ENCODE measurements at places on chromosomes 6 and 20.

DNA sequence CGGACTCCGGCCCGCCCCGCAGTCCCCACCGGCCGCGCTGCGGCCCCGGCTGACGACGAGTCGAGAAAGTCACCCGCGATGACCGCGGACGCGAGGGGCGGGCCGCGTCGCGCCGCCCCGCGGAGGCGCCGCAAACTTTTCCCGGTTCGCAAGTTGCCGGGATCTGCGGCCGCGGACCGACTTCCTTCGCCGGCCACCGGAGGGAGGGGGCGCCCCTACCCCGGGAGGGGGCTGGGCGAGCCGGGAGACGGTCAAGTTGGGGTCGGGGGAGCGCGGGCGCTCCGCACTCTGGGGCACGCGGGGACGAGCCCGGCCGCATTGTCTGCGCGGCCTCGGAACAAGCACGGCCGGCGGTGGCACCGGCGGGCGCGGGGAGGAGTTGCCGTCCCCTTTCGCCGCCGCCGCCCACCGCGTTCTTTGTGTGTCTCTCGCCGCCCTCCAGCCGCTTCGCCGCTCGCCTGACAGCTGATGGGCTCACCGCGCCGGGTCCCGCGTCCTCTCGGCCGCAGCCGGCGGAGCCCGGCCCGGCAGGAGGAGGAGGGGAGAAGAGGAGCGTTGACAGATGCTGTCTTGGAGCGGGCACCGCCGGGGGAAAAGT lies 131.6 kb downstream of the OGFRL1 start:
- no peak for DNase-seq

DNA sequence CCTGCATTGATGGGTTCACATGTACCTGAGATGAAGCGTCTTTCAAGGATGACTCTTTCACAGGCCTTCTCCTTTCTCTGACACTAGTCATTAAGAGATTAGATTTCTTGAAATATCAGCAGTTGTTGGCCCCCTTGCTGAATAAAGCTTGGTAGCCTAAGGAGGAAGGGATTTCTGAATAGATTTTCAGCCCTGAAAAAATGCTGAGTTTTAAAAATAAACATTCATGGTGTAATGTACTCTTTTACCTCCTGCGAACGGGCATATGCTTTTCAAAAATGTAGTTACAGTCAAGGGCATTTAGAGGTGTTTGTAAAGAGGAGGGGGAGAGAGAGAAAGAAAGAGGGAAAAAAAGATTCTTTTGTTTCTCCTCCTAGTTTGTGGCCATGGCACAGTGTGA lies 222.7 kb downstream of the SOX4 start:
- DNase-seq, result no peak

DNA sequence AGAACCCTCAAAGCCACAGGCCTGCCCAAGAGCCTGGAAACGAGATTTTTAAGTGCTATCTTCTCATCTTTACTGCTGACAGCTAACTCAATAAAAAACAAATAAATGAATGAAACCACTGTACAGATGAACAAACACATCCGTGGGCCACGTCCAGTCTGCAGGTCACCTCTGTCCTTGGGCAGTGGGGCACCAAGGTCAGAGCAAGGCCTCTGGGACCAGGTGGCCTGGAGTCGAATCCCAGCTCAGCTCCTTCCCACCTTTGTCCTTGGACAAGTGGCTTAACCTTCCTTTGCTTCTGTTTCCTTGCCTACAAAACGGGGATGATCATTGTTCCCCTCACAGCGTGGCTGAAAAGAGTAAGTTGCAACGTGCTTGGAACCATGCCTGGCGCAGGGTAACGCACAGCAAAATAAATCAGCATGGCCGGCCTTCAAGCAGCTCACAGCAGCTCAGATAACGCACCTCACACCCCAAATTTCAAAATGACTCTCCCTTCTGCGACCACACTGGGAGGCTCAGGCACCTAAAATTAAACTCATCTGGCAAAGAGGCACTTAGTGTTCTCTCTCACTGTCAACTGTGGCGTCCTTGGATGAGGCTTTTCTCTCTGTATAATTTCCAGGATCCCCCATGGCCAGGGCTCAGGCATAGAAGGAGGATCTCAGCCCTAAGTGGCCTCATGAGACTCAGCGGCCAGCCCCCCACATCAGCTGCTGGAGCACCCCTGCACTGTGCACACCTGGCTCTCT lies 35.7 kb downstream of the RRBP1 start:
- no peak for DNase-seq

GRCh38 chr6:166119116-166119911 lies 48.3 kb downstream of the TBXT start:
- no peak for DNase-seq

- no peak for DNase-seq
Observed at GRCh38 chr20:61768571-61769285, 297.0 kb downstream of the TAF4 start.

DNA sequence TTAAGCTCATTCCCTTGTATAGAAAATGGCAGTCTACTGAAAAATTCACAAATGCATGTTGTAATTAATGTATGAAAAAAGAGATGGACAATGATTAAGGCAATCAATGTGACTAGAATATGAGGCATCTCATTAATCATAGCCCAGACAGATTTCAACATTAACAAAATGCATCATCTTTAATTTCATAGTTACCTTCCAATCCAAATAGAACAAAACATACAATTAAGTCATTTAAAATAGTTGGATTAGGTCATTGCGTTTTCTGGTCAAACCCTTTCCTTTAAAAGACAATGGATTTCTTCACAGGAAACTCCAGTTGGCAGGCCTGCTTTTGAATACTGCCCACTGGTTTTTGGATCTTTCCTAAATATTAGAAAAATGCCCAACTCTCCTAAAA lies 203.9 kb downstream of the HAO1 start:
- DNase-seq, result no peak

- DNase-seq, result no peak
Observed at GRCh38 chr6:169503422-169504152, 198.2 kb downstream of the WDR27 start.

GRCh38 chr6:50185006-50185405 lies 135.3 kb upstream of the DEFB112 start:
- DNase-seq, result no peak

DNA sequence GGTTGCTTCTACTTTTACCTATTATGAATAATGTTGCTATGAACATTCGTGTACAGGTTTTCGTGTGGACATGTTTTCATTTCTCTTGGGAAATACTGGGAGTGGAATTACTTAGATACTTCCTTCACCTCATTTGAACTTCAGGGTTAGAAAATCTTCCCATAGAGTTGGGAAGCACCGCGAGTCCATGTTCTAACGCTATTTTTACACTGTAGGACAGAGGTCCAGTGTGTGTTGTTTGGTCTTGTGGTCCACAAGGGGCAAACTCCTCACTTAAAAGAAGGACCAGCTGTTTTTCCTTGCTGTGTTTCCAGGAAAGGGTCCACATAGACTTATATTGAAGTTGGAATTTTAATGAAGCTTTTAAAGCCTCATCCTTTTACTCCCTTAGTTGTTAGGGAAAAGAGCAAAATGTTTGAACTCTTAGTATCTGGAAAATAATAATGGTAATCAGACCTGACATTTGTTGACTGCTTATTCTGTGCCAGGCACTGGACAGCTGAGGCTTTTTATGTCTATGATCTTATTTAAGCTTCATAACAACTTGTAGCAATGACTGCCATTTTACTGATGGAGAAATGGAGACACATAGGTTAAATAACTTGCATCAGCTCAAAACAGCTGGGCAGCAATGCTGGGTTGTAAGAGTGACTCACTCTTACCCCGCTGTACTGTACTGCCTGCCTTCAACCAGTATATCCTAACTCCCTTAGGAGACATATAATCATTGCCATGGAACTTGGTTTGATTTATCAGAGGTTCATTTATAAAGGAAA lies 52.0 kb downstream of the CDC5L start:
- DNase-seq, result no peak

DNA sequence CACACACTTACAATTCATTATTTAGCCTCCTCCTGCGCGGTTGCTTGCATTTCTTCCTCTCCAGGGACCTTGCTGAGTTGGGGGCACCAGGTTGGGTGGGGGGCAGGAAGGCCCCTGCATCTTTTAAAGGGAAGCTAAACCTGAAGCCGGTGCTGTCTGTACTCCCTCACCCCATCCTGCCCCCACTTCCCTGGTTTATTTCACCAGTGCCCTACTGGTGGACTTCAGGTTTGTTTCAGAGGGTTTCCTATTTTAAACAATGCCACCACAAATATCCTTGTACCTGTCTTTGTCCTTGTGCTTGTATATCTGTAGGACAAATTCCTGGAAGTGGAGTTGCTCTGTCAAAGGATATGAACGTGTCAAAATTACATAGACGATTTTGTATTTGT lies 21.0 kb downstream of the PTK7 start:
- no peak for DNase-seq

GRCh38 chr6:2546901-2547300 lies 203.8 kb downstream of the MYLK4 start:
- no peak for DNase-seq

GRCh38 chr20:3896302-3896701 lies 7.1 kb downstream of the PANK2 start:
- DNase-seq, result no peak

- no peak for DNase-seq
Observed at GRCh38 chr6:142819603-142820337, 125.2 kb downstream of the HIVEP2 start.

DNA sequence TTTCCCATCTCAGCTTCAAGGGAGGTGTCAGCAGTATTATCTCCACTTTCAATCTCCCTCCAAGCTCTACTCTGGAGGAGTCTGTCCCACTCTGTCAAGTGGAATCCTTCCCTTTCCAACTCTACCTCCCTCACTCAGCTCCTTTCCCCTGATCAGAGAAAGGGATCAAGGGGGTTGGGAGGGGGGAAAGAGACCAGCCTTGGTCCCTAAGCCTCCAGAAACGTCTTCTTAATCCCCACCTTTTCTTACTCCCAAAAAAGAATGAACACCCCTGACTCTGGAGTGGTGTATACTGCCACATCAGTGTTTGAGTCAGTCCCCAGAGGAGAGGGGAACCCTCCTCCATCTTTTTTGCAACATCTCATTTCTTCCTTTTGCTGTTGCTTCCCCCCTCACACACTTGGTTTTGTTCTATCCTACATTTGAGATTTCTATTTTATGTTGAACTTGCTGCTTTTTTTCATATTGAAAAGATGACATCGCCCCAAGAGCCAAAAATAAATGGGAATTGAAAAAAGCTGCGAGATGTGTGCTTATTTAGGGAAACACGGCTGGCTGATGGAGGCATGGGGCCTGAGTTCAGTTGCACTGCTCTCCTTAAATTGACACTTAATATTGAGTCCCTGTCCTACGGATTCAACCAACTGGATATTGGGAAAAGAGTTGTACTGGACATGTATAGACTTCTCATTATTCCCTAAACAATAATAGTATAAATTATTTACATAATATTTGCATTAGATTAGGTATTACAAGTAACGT lies 4.9 kb downstream of the TUBB start:
- no peak for DNase-seq

DNA sequence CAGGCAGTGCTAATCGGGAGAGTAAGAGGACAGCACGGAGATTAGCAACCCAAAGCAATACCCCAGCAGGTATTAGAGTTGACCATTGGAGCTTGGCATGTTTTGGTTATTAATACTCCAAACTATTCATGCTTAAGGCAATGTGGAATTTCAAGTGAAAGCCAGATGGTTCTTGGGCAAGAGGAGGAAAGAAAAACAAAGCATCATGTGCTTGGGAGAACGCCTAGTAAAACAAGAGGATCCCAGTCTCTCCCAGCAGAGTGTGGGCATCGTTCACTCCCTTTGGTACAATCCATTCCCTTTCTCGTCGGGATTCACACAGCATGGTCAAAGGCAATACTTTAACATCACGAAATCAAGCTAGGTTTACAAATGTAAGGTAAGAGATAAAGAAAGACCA lies 349.8 kb downstream of the PRKN start:
- no peak for DNase-seq

DNA sequence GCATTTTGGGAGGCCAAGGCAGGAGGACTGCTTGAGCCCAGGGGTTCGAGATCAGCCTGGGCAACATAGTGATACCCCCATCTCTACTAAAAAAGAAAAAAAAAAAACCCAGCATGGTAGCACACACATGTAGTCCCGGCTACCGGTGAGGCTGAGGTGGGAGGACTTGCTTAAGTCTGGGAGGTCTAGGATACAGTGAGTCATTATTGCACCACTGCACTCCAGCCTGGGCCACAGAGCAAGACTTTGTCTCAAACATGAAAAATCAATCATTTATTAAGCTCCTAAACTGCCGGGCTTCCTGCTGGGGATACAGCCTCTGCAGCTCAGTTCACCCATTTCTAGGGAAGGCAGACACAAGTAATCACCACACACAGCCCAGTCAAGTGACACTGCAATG lies 7.3 kb upstream of the USP45 start:
- no peak for DNase-seq

DNA sequence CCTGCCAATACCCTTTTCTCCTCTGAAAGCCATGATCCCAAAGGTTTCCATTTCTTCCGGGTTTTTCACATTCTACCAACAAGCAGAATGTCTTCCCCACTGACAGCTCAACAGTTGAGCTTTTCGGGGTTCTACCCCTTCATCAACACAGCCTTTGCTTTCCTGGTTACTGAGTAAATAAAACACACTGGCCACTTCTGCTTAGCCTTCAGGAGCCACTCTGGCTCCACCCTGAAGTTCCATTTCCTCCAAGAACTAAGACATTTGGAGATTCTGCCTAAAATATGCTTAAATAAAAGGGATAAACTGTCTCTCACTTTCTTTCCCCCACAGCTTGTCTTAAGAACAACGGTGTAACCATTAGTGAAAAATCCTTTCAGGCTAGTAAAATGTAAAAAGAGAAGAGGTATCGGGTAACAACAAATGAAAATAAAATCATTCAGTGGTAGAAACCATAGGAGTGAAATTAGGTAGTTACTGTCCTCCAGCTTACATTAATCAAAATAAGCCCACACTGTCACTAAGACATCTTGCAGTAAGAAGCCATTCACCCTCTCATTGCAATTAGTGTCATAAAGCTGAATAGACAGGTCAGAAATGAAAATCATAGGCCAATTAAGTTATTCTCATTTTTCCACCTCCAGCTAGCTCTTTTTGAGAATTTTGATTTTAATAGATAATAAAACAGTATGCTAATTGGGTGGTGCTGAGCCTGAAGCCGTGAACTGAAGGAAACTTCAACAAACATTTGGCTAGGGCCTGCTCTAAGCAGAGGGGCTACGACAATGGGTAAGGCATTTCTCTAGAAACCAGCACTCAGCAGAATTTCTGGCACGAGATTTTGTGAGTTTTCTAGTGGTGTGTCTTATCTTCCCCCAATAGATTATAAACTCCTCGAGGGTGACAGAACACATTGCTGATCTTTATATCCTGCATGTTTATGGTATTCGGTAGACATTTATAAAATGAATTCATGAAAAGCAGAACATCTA lies 194.2 kb downstream of the KHDC1L start:
- DNase-seq, result no peak
